NCI-H1930 (cell line): ENCODE measurements at places on chromosomes 11 and 22.

DNA sequence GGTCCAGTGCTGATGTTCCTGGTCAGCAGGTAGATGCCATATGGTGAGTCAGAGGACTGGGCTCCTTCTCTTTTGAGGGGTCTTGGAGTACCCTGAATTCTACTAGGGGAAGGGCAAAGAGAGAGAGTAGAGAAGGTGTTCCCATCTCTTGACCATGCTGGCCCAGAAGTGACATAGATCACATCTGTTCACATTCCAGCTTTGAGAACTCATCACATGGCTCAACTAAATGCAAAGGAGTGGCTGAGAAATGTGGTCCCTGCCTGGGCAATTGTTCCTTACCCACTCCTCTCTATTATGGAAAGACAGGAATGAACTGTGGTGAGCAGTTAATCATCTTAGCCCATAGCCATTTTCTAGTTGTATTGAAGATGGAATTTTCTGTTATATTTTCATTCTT is 105.4 kb upstream of the TIMP3 start:
- no peak for DNase-seq

DNA sequence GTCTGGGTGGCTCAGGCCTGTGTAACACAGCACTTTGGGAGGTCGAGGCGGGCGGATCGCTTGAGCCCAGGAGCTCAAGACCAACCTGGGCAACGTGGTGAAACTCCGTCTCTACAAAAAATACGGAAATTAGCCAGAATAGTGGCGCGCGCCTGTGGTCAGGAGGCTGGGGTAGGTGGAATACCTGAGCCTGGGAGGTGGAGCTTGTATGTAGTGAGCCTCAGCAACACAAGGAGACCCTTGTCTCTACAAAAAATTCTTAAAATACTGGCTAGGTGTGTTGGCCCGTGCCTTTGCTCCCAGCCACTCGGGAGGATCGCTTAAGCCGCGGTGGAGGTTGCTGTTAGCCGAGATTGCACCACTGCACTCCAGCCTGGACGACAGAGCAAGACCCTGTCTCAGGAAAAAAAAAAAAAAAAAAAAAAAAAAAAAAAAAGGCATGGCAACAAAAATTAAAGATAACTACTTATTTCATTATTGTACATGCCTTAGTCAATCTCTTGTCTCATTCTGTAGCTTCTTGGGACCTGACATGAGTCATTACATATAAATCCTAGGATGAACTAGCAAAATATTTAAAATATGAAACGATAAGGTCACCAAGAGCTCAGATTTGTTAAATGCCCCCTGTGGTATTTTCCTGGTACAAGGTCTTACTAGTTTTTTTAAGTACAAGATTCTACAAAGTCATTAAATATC is 1.1 kb downstream of the TAF1D start:
- DNase-seq = no peak

GRCh38 chr11:130635937-130636630 is 187.6 kb downstream of the ADAMTS15 start:
- no peak for DNase-seq

- no peak for DNase-seq
Observed at GRCh38 chr22:26949193-26949592, 291.8 kb downstream of the MIAT start.

DNA sequence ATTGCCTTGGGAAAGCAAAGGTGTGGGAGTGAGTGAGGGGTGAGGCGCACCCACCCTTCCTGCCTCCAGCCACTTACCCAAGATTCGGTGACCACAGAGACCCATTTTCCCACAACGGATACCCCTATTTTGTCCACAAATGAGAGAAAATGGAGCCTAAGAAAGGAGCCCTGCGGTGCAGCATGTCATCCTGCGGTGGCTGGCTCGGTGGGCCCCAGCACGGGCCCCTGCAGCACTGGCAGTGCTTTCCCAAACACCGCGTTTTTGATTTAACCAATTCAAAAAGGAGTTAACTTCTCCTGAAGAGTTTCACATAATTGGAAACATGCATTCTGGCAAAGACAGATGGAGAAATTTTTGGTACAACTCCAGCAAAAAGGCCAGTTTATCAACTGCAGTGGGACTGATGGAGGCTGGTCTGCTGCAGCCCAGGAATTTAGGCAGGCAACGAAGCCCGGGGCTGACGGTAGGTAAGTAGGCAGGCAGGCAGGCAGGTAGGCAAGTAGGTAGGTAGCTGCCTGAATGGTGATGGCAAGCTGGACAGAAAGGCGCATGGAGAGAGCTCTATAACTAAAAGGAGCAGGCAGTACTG is 84.2 kb downstream of the FDX1 start:
- DNase-seq = no peak

DNA sequence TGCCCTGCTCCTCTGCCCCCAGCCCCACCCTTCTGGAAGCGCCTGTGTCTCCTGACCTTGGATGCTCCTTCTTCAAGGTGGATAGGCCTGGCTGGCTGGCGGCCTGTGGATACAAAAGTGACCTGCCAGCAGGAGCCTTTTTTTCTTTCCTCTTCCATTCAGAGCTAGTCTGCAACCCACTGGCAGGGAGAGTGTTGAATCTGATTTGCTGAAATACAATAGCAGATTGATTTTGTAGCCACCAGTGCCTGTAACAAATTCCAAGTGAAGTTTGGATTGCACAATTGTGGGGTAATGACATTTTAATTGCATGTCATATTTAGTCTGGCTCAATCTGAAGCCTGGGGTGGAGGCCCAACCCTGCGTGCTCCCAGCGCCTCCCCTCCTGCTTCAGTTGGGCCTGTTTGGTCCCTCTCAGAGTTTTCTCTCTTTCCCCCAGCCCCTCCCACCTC is 97.2 kb downstream of the GRIK4 start:
- no peak for DNase-seq

- DNase-seq = no peak
Observed at GRCh38 chr11:26572770-26573402, 823 bp upstream of the MUC15 start.

GRCh38 chr11:102111787-102112508 is 1.7 kb downstream of the YAP1 start:
- no peak for DNase-seq

- peak; percentile 42 for DNase-seq
Observed at GRCh38 chr22:32473388-32473952, 1.1 kb upstream of the FBXO7 start.

GRCh38 chr11:33761471-33761870 is 12.8 kb downstream of the FBXO3 start:
- no peak for DNase-seq

- DNase-seq = no peak
Observed at GRCh38 chr11:92245700-92246271, 21.2 kb downstream of the FAT3 start.

GRCh38 chr11:102733232-102733875 is 8.6 kb upstream of the MMP8 start:
- peak; percentile 71 for DNase-seq

DNA sequence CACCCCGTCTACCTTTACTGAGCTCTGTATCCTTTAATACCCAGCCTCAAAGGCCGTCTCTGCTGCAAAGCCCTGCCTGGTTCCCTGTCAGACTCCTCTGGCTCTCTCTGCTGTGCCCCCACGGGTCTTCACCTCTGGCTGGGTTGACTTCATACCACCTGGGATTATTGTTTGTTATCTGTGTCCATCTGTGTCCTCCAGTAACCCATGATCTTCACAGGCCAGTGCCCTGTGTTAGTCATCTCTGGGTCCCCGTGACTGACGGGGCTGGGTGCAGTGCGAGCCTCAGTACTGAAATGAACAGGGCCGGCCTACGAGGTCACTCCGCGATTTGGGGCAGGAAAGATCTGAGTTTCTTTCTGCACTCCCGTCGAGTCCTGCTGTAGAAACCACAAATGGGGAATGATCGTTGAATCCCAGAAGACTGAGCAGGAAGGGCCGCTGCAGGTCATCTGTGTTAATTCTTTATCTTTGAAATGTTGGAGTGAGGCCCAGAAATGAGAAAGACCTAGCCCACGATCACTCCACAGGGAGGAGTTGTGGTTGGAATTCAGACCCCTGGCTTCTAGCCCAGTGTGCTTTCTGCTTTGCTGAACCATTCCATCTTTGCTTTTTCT is 12.3 kb upstream of the TUB start:
- DNase-seq = no peak

DNA sequence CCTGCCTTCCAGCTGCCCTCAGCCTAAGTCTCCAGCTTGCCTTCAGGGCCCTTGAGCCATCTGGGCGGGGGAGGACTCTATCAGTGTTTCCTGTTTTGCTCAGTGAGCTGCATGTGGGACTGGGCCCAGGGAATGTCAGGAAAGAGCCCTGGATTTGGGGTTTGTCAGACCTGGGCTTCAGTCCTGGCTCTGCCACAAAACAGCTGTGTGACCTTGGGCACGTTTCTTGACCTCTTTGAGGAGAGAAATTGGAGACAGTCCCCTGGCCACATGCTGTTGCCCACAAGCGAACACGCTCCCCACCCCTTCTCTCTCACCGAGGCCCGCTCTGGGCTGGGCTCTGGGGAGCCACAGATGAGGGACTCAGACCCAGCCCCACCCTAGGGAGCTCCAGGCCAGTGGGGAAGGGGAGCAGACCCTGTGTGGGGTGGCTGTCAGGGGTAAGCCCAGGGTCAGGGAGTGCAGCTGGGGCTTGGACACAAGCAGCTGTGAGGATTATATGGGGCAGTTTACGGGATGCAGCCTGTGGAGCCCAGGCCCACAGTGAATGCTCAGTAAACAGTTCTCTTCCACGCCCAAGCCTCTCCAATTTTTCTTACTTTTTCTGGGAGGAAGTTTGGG is 12.3 kb downstream of the MYO7A start:
- DNase-seq = no peak

DNA sequence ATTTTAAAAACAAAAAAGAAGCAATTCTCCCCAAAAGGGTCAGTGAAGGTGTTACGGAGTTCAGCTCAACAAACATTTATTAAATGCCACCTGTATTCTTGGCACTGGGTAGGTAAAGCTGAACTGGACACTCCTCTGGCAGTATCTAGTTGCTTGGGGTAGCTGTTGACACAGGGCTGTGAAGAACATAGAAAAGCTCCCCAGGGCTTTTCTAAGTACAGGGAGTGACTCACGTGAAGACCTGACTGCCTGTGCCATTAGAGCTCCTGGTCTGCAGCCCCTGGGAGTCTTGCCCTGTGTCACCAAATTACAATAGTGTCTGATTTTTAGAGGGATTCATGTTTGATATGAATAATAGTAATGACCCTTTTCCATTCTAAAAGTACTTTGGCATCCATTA is 43.6 kb downstream of the COA4 start:
- DNase-seq = no peak

DNA sequence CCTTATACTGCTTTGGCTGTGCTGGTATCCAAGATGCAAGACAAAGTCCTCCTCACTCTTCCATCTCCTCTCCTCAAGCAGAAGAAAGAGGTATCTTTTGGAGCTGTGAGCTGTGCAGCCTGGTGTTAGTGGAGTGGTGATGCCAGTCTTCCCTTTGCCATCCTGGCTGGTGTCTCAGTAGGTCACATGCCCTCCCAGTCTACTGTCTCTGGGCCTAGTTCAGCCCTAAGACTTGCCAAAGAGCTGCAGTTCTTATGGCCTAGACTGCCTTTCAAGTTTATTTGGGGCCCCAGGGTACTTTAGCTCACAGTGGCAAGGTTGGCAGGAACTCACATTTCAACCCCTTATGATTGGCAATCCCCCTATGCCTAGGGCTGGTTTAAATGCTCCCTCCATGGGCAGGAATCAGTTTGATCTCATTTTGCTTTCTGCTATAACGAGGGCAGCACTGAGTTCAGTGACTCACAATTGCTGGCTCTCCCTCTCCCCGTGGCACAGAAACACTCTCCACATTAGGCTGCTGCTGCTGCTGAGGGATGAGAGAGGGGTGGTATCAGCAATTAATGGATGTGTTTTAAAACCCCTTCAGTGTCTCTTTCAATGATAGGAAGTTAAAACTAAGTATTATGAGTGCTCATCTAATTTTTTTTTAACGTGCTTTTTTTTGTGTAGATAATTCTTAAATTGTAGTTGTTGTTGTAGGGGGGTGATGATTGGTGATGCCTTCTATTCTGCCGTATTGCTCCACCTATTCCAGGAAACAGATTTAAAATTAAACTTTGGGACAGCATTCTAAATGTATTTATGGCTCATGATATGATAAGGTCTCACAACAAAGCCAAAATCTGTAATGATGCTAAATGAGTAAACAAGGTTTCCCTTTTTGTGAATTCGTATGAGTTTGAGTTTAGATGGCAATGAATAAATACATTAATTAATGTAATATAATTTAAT is 1295.0 kb downstream of the JRKL start:
- DNase-seq = no peak

- no peak for DNase-seq
Observed at GRCh38 chr11:15636521-15637089, 521.9 kb downstream of the INSC start.
